ENCODE measurements at places on chromosomes 5 and 9.

DNA sequence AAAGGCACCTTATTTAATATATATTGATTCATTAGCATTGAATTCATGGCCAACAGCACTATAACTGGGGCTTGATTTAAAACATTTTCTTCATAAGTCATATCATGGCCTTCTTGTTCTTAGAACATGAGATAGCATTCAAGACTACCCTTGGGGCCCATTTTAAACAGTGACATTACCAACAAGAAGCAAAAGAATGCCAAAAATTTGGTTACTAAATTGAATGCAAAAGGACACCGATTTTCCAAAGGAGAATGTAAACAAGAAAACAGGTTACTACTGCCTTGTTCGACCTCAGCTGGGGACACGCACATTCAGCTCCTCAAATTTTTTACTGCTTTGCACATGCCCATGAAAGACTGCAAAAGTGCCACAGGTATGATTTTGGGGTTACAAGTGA is 219.4 kb upstream of the TLE4 start:
- DNase-seq = no peak

DNA sequence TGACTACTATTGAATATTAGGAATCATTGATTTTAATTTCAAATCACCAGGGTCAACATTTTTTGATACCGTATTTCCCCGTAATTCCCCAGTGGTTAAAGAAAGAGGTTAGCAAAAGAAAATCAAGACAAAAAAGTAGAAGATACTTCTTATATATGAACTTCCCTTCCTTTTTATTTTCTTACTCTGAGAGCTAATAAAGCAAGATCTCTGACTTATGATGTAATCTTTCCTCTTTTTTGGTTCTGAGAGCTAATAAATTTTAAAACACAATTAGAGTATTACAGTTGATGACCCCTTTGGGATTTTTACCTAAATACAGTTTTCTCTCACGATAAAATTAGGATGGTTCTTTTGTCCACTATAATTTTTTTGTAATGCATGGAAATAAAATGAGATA is 9.2 kb upstream of the FYB1 start:
- no peak for DNase-seq

DNA sequence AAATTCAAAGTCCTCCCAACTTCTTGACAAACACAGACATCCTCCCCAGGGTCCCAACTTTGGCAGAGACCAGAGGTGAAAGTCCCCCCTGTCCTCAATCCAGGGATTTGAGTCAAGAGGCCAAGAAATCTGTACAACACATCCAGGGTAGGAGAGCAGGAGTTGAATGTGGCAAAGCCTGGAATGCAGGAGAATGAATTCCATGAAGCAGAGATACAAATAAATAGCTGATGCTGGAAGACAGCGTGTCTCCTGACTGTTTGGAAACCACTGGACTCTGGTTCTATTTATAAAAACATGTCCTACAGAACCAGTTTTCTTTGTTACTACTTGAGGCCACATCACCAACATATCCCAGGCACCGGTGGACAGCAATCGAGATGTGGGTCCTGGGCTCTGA is 43.7 kb upstream of the SLIT3 start:
- no peak for DNase-seq

DNA sequence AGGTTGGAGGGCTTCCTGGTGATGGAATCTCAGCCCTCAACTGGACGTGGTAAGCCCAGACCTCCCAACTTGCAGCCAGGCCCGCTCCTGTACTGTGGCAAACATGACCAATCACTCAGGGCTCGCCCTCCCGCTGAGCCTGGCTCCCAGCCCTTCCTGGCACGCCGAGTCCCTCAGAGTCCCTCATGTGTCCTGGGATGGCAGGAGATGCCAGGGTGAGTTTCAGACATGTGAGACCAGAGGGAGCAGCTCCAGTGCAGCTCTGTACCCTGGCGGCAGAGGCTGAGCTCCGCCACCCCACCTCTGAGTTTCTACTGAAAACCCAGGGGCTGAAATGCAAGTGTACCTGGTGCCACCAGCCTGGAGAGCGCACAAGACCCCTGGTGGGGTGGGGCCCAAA is 42.0 kb upstream of the RXRA start:
- DNase-seq = no peak

GRCh38 chr5:135163964-135164363 is 129.9 kb upstream of the PITX1 start:
- DNase-seq = no peak

- DNase-seq = no peak
Observed at GRCh38 chr9:16309082-16309468, 561.4 kb downstream of the BNC2 start.

DNA sequence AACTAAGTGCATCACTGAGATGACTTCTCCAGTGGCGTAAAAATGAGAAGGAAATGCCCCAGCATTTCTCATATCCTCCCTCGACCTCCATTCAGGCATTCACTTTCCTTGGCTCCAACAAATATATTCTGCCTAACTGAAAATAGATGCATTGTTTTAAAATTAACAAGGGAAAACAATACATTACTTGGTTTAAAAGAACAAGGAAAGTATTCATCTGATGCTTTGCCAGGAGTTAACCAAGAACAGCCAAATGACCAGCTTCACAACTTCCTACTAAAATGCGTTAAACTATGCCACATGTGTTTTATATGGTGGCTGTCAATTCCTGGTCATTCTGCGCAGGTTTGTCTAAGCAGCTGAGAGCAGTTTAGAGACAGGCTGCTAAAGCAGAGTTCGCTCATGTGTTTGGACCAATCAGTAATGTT is 121.4 kb downstream of the GNAQ start:
- no peak for DNase-seq

DNA sequence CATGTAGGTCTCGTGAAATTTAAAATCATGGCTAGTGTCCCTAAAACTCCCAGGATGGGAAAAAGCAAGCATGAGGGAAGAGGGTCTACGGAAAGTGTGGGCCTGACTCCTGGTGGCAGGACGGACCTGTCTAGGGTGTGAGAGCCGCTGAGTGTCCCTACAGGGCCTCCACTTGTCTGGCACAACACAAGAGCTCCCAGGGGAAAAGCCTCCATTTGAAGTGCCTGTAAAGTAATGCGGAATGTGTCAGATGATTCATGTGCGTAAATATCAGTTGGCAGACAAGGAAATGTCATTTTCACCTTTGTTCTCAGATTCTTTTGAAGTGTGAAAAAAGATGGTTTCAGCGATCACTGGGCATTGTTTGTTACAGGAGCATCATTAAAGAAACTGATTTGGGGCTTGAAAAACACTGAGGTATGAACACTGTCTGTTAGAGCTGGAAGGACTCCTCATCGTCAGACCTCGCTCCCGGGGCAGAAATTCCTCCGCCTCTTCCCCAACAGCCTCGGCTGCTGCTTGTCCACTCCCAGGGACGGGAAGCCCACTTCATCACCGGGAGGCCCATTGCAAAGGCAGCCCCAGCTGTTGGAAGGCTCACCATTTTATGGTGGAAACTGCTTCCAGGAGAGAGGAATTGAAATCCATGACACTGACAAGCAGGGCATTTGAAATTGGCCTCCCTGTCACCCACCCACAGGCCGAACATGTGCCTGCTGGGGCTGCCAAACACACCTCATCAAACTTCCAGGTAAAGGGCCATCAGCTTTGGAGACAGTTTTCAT is 240.8 kb downstream of the FSTL4 start:
- DNase-seq = no peak

- no peak for DNase-seq
Observed at GRCh38 chr5:149284501-149284900, 12.8 kb downstream of the AFAP1L1 start.

GRCh38 chr9:134847752-134848432 is 32.7 kb upstream of the FCN2 start:
- DNase-seq = no peak

- no peak for DNase-seq
Observed at GRCh38 chr9:81694541-81694940, 5.2 kb upstream of the TLE1 start.

Data from memory B cell (primary cell).